PC-3 (cell line): ENCODE measurements at places on chromosomes 7 and 10. TPM values are rescaled to one million over a fixed set of nuclear protein-coding genes. Genes with fewer than 3 reads are reported as not detected.
A peak's percentile ranks its signal among the peaks of the same experiment; 100 is the strongest.

DNA sequence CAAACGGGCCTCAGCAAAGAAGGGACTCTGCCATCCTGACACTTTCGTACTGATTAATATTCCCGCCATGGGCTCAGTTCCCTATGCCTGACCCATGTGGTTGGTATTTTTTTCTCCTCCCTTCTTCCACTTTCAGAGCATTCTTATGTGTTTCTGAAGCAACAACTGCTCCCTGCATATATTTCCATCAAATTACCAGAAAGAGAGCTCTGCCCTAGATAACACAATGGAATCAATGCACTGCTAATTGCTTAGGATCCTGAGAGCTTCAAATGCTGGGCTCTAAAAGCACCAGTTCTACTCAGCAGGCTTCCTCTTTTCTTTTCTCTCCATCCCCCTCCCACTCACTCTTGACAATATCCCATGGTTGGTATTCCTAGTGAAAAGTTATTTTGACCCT, 5.3 kb downstream of the TECTB start:
- no peak for DNase-seq

- DNase-seq: no peak
Observed at GRCh38 chr7:17027143-17027788, 145.5 kb upstream of the AGR3 start.

GRCh38 chr7:22921386-22922086, 92.4 kb downstream of the HYCC1 start:
- DNase-seq: no peak

- DNase-seq: peak; percentile 71
Observed at GRCh38 chr7:3028071-3028757, 15.5 kb downstream of the CARD11 start.

DNA sequence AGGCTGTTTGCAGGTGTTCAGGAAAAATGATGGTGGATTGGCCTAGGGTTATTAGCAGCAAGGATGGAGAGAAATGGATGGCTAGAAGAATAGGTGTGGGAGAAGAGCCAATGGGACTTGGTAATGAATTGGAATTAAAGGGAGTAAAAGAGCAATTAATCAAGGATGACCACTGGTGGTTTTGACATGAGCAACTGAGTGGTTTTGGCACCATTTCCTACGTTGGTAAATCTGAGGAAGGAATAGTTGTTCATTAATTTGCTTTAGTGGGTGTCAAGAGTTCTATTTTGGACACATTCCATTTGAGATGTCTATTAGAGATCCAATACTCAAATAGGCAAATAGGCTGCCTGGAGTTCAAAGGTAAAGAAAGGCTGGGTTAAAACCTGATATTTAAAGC, 38.2 kb upstream of the NRBF2 start:
- no peak for DNase-seq

DNA sequence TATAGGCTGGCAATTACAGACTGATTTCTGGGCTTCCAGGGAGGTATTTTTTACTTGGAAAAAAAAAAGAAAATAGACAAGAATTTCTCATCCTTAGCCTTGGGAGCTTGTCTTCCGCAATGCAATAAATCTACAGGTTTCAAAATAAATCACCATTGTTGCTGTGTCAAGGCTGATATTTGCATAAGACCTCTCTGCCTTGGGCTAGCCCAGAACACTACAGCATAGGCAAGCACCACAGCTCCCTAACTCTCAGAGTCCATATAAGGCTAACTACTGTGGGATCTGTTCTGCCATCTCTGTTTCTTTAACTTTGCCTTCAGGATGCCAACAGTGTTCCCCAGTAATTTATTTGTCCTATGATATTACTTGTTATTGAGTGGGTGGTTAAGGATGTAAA, 64.4 kb downstream of the ZWINT start:
- DNase-seq: no peak

GRCh38 chr7:44961844-44962482, 16.9 kb downstream of the MYO1G start:
- no peak for DNase-seq

Gene CPA2
- total RNA-seq: not detected in 2 replicates

Gene OR2A5
- total RNA-seq: not detected in 2 replicates

Gene ABCB1
- not detected in 2 replicates for total RNA-seq

Gene PHKG1
- 0.75 and 1.3 TPM in 2 replicates for total RNA-seq

Gene SPDYE2
- not detected in 2 replicates for total RNA-seq

Gene CALHM1
- not detected in 2 replicates for total RNA-seq
